ENCODE measurements at places on chromosomes 11 and 22. TPM values are rescaled to one million over a fixed set of nuclear protein-coding genes. Genes with fewer than 3 reads are reported as not detected.

DNA sequence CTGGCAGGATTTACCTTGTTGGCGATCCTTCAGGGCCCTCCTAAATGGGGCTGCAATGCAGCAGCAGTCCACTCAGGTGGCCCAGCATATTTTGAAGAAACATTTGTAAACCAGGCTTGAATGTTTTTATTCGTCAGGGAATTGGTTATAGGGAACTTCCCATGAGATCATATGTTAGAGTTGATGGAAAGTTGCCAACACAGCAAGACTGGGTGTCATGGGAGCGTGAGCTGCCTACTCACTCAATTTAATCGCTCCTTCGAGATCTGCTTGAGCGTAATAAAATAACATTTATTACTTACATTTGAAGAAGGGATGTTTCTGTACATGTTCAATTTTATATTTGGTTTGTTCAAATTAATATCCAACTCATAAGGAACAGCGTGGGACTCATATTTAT is 19.4 kb downstream of the OR2AT4 start:
- H3K27me3 ChIP-seq = peaks cover 60% of the 10 kb centered on the region
- H3K27ac ChIP-seq = no peak overlapping the region
- H3K4me3 ChIP-seq = no peak overlapping the region
- DNase-seq = no peak
- peaks cover 3% of the 10 kb centered on the region for H3K4me1 ChIP-seq

DNA sequence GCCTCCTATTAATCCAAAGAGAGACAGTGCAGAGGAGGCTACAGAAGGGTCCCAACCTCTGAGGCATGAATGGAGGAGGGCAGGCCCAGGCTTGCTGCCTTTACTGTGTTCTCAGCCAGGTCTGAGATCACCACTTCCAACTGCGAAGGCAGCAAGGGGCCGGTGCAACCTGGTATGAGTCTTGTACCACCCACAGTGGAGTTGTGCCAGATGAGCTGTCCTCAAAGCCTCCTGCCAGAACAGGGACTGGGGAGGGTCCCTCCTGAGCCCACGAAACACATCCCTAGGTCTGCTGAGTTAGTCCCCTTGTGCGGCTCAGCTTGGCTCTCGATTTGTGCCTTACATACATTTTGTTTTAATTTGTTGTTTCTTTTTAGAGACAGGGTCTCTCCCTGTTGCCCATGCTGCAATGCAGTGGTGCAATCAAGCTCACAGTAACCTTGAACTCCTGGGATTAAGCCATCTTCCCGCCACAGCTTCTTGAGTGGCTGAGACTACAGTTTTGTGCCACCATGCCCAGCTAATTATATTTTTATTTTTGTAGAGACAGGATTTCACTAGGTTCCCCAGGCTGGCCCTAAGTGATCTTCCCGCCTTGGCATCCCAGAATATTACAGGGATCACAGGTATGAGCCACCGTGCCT is 9.3 kb downstream of the MIF start:
- DNase-seq = no peak
- H3K36me3 ChIP-seq = peaks cover 4% of the 10 kb centered on the region
- H3K27me3 ChIP-seq = peaks cover 39% of the 10 kb centered on the region
- no peak overlapping the region for H3K27ac ChIP-seq

Gene CHST1
- total RNA-seq = not detected

DNA sequence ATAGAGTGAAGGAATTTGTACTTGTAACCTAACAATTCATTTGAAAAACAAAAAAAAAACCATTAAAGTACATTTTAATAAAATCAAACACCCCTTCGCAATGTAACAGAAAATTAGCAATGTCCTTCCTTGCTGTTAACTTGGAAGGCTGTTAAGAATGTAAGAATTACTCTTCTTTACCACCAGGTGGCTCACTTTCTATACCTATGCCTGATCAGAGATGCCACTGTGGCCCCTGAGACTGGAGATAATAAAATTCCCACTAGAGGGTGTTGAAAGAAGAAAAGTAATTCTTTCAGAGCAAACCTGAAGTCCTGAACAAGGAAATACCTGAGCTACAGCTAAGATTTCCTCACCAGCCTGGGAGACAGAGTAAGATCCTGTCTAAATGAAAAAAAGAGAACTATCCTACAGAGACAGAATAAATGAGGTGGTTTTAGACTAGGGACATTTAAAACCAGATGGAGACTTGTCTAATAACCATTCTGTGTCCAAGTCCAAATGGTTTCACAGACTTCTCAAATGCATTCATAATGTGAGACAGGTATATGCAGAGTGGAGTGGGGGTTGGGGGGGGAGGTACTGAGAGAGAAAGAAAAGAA is 1089.3 kb downstream of the FAM181B start:
- no peak for DNase-seq
- no peaks in the 10 kb centered on the region for H3K36me3 ChIP-seq
- no peak overlapping the region for H3K27ac ChIP-seq
- H3K4me3 ChIP-seq = no peak overlapping the region
- no peaks in the 10 kb centered on the region for H3K27me3 ChIP-seq

DNA sequence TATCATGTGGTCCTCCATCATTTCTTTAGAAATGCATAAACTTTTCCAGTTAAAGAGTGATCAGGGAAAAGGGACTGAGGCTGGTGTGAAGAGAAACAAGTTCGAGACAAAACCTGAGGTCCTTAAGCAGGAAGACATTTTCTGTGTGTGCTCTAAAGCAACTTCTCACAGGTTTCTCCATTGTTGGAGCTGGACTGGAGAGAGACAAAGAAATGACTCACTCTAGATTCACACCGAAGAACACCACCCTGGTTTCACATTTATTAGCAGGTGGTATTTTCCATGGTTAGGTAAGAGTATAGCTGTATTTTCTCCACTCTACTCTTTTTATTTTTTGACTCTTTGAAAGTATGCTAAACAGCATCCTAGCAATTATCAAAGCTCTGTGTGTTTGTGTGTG is 736.4 kb downstream of the KCNA4 start:
- no peaks in the 10 kb centered on the region for H3K4me1 ChIP-seq
- H3K27ac ChIP-seq = no peak overlapping the region
- no peaks in the 10 kb centered on the region for H3K36me3 ChIP-seq
- no peaks in the 10 kb centered on the region for H3K27me3 ChIP-seq
- no peak overlapping the region for H3K4me3 ChIP-seq
- no peak for DNase-seq

DNA sequence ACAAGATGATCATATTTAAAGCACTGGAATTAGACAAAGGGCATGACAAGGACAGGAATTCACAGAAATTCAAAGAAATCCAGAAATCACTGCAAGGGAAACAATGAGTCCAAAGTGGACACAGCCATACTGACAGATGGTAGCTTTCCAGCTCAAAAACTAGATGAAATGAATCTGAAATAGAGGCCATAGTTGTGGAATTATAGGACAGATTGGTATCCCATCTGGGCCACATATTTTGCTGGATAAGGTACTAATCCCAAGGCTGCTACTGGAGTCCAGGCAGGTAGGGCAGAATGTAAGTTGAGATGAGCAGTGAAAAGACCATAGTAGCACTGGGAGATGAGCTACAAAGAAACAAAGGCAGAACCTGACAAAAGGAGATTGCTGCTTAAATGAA is 258.3 kb upstream of the ANO3 start:
- H3K27ac ChIP-seq = no peak overlapping the region
- H3K36me3 ChIP-seq = no peaks in the 10 kb centered on the region
- no peak overlapping the region for H3K4me3 ChIP-seq
- no peaks in the 10 kb centered on the region for H3K4me1 ChIP-seq
- H3K27me3 ChIP-seq = no peaks in the 10 kb centered on the region

DNA sequence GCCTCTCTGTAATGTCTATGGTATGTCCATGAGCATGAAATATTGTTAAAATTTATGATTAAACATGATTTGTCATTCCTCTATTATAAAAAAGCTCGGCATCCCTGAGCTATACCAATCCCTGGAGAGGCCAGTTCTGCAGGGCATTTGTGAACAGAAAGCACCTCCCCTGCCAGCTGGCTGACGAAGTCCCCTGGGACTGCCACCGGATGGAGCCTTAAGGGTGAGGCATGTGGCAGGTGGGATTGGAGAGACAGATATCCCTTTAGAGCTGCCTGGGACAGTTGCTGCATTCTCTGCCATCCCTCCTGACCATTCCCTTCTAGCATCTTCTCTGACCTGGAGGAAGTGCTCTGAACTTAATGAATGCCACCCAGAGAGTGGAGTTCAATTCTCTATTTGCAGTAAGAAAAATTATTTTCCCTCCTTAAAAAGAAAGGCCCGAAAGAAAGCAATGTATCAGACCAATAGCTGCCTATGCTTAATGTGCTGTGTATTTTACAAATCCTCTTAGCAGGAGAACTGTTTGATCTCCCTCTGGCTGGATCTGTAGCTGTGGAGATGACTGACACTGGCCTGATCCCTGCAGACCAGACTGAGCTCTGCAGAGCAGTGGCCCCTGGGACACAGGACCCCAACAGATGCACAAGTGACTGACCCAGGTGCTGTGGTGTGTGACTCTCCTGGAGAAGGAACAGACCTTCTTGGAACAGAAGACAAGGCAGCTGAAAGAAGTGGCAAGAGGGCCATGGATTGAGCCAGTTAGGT is 219.0 kb upstream of the NAV2 start:
- no peaks in the 10 kb centered on the region for H3K36me3 ChIP-seq
- peaks cover 39% of the 10 kb centered on the region for H3K27me3 ChIP-seq
- DNase-seq = no peak
- H3K4me1 ChIP-seq = peaks cover 2% of the 10 kb centered on the region
- H3K4me3 ChIP-seq = no peak overlapping the region

- peaks cover 2% of the 10 kb centered on the region for H3K4me1 ChIP-seq
- peaks cover 9% of the 10 kb centered on the region for H3K36me3 ChIP-seq
- no peaks in the 10 kb centered on the region for H3K27me3 ChIP-seq
- DNase-seq = no peak
Observed at GRCh38 chr22:43066844-43067385, 22.3 kb downstream of the TTLL1 start.

DNA sequence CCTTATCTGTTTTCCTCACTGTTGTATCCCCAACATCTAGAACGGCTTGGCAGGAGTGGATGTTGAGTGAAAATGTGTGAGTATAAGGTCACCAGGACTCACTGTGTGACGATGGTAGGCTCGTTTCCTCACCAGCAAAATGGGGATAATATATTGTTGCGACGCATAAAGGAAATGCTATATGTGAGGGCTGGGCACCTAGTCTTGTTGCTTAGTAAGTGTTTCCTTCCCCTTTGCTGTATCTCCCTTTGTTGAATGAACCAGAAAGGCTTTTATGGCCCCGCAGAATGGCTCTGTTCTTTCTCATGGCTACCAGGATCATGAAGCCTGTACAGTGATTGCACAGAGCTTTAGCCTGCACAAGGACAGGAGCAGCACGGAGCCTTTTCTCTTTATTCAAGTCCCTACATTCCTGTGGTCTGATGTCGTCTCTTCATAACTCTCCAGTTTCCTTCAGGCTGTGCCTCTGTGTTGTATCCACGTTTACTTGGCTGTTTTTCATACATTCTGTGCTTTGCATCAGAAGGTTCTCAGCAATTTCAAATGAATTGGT is 5.4 kb downstream of the TNRC6B start:
- H3K27me3 ChIP-seq = no peaks in the 10 kb centered on the region
- peak overlapping the region; percentile 91 for H3K27ac ChIP-seq
- H3K4me3 ChIP-seq = peak overlapping the region; percentile 78
- peaks cover 52% of the 10 kb centered on the region for H3K4me1 ChIP-seq
- peaks cover 4% of the 10 kb centered on the region for H3K36me3 ChIP-seq
- DNase-seq = no peak

- no peak for DNase-seq
- H3K27me3 ChIP-seq = no peaks in the 10 kb centered on the region
- no peak overlapping the region for H3K4me3 ChIP-seq
- peaks cover 3% of the 10 kb centered on the region for H3K4me1 ChIP-seq
- no peaks in the 10 kb centered on the region for H3K36me3 ChIP-seq
- no peak overlapping the region for H3K27ac ChIP-seq
Observed at GRCh38 chr11:104199053-104199452, 35.1 kb upstream of the PDGFD start.

Gene ZNF215
- total RNA-seq = not detected

Gene TRIM29
- not detected for total RNA-seq

DNA sequence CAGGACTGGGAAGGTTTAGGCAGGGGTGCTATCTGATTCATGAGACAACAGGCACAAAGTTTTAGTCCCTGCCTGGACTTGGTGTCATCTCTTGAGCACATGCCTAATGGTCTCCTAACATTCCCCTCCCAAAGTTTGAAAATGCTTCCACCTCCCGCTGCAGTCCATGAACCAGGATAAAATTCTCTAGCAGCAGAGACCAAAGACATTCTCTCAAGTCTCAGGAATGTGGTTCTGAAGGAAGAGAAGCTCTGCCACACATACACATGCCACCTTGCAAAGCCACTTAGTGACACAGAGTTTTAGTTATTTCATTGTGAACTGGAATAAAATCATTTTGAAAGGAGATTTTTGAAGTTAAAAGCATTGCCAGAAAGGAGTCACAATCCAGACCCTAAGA is 15.5 kb downstream of the OR51B6 start:
- DNase-seq = no peak
- H3K4me1 ChIP-seq = no peaks in the 10 kb centered on the region
- H3K27ac ChIP-seq = no peak overlapping the region
- H3K27me3 ChIP-seq = peaks cover 24% of the 10 kb centered on the region

DNA sequence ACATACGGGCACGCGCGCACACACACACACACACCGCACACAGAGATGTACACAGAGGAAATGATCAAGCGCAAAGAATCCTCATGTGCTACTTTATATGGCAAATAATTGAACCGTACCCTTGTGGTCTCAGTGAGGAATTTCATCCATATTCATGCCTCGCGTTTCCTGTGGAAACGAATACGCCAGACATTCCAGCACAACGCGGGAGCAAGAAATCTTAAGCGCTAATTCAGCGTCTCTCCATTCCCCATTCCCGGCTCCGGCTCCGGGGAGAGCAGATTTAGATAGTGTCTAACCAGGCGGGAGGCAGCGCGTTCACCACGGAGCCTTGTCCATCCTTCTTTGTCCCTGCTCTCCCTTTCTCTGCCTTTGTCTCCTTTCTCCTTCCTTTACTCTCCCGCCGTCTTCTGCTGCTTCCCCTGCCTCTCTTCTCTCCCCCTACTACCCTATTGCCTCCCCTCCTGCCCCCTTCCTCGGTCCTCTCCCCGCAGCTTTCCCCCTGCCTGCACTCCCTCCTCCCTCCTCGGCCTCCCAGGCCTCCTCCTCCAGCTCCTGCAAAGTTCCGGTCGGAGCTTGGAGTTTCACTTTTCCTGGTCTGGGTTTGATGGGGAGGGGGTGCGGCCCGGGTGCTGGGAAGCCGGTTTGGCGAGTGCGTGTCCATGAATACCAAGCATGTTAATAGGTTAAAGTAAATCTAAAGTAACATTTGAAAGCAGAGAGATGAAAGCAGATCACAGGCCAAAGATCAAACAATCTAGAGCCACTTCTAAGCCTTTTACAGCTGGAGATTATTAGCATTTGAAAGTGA is 579.3 kb downstream of the BUD13 start:
- peaks cover 4% of the 10 kb centered on the region for H3K4me1 ChIP-seq
- H3K27ac ChIP-seq = no peak overlapping the region
- H3K27me3 ChIP-seq = peaks cover 66% of the 10 kb centered on the region
- no peak for DNase-seq
- H3K4me3 ChIP-seq = no peak overlapping the region

All from T-helper 17 cell (primary cell).